ENCODE measurements at places on chromosomes 12 and 14. TPM values are rescaled to one million over a fixed set of nuclear protein-coding genes. Genes with fewer than 3 reads are reported as not detected.

DNA sequence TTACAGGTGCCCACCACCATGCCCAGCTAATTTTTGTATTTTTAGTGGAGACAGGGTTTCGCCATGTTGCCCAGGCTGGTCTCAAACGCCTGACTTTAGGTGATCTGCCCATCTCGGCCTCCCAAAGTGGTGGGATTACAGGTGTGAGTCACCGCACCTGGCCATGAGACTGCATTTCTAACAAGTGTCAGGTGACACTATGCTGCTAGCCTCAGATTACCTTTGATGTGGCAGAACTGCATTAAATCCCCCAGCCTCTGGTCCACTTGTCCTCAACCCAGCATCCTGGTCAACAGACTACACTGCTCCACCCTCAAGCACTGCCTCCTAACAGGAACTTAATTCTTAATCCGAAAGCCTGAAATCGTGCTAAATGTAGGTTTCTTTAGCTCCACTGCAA is 13.1 kb downstream of the LGMN start:
- H3K36me3 ChIP-seq, result peaks cover 29% of the 10 kb centered on the region
- no peaks in the 10 kb centered on the region for H3K4me1 ChIP-seq
- H3K4me3 ChIP-seq, result no peak overlapping the region
- H3K27me3 ChIP-seq, result peaks cover 4% of the 10 kb centered on the region
- H3K27ac ChIP-seq, result no peak overlapping the region
- DNase-seq, result no peak

DNA sequence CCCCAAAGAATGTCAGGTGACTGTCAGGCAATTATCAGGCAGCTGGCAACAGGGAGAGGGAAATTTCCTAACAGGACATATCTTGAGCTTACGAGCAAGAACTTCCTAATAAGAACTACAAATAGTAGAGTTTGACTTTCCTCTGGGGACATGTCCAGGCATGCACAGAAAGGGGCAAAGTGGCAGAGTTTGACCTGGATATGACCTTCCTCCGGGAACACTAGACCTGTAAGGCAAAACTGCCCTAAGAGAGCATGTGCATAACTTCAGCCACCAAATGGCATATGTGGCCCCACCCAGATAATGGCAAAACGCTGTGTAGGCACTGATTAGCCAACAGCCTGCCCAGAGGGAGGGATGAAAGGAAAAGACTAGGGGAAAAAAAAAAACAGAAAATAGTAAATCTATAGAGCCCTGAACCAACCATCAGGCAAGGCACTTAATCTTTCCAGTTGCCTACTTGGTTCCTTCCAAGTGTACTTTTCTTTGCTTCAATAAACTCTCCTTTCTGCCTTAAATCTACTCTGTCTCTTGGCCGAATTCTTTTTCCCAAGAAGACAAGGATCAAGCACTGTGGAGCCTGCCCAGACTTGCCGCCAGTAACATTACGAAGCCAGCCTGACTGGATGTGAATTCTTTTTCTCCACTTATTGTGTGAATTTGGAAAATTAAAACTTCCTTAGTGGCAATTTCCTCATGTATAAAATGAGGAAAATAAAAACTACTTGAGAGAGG is 164.1 kb downstream of the SPTSSA start:
- no peak for DNase-seq
- no peak overlapping the region for H3K27ac ChIP-seq
- H3K36me3 ChIP-seq, result no peaks in the 10 kb centered on the region

The AGAP2 gene
- 27.0 TPM for total RNA-seq

- no peak for DNase-seq
- H3K27ac ChIP-seq, result no peak overlapping the region
- no peak overlapping the region for H3K4me3 ChIP-seq
- H3K27me3 ChIP-seq, result peaks cover 2% of the 10 kb centered on the region
- H3K36me3 ChIP-seq, result peaks cover 7% of the 10 kb centered on the region
Measured at GRCh38 chr12:126891789-126892188, 1375.2 kb upstream of the TMEM132C start.

The GPR162 gene
- total RNA-seq, result 52.7 TPM

DNA sequence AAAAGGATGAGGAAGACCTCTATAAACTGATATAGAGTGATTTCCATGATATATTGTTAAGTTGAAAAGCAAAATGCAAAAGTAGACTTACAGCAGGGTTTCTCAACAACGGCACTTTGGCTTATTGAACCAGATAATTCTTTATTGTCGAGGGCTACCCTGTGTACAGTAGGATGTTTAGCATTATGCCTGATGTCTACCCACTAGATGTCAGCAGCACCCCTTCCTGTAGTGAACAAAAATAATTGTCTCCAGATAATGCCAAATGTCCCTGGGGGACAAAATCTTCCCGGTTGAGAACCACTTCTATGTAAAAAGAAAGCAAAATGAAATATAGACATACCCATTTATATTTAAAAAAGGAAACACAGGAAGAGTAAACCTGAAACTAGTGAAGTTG is 32.4 kb downstream of the ABCD2 start:
- H3K4me3 ChIP-seq, result no peak overlapping the region
- H3K4me1 ChIP-seq, result no peaks in the 10 kb centered on the region
- no peaks in the 10 kb centered on the region for H3K36me3 ChIP-seq
- no peaks in the 10 kb centered on the region for H3K27me3 ChIP-seq
- no peak overlapping the region for H3K27ac ChIP-seq

The CAPZA3 gene
- not detected for total RNA-seq
